Stomach (tissue), 19 donors: ENCODE measurements at places on chromosomes 5 and 9. TPM values are rescaled to one million over a fixed set of nuclear protein-coding genes. Genes with fewer than 3 reads are reported as not detected.

DNA sequence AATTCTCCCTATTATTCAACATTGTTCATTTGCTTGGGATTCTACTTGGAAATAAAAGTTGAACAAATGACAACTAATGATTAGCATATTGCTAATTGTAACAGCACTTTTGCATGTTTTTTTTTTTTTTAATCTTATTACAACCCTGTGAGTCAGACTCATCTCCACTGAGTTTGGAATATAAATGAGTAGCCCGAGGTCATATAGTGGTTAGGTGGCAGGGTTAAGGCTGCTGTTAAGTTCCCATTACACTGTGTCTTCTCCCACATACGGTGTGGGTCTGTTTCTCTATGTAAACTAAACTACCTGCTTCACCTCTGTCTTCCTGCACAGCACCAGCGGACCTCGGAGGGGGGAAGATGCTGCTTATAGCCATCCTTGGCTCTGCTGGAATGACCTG is 92.4 kb downstream of the EQTN start:
- no peak for DNase-seq

GRCh38 chr9:98080326-98080725 is 23.8 kb downstream of the NANS start:
- no peak for DNase-seq

- DNase-seq: peak; percentile 47
Observed at GRCh38 chr5:168578006-168578405, 1.2 kb downstream of the PANK3 start.

DNA sequence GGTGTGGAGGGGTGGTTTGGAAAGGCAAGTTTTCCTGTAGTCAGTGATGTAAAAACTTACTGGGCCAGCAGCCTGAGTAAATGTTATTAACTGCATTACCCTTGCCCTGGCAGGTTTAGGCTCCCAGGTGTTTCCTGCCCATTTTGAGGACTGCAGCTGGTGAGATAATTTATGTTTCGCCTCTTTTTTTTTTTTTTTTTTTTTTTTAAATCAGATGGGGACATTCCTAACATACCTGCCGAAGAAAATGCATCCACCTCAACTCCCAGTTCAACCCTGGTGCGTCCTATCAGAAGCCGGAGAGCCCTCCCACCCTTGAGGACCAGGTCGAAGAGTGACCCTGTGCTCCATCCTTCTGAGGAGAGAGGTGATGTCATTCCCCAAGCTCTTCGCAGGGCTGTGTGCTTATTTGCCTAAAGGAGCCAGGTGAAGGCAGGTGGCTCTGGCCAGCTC is 60.6 kb downstream of the ENTREP1 start:
- peak; percentile 42 for DNase-seq

- DNase-seq: no peak
Observed at GRCh38 chr5:109688630-109688969, 1.1 kb upstream of the MAN2A1 start.

GRCh38 chr9:111023128-111023527 is 15.1 kb downstream of the LPAR1 start:
- DNase-seq: no peak

- no peak for DNase-seq
Observed at GRCh38 chr5:107011605-107012004, 659.1 kb downstream of the EFNA5 start.

GRCh38 chr5:179184521-179185050 is 124.4 kb downstream of the ZNF354C start:
- no peak for DNase-seq

- DNase-seq: no peak
Observed at GRCh38 chr5:79168031-79168430, 56.4 kb downstream of the BHMT start.

DNA sequence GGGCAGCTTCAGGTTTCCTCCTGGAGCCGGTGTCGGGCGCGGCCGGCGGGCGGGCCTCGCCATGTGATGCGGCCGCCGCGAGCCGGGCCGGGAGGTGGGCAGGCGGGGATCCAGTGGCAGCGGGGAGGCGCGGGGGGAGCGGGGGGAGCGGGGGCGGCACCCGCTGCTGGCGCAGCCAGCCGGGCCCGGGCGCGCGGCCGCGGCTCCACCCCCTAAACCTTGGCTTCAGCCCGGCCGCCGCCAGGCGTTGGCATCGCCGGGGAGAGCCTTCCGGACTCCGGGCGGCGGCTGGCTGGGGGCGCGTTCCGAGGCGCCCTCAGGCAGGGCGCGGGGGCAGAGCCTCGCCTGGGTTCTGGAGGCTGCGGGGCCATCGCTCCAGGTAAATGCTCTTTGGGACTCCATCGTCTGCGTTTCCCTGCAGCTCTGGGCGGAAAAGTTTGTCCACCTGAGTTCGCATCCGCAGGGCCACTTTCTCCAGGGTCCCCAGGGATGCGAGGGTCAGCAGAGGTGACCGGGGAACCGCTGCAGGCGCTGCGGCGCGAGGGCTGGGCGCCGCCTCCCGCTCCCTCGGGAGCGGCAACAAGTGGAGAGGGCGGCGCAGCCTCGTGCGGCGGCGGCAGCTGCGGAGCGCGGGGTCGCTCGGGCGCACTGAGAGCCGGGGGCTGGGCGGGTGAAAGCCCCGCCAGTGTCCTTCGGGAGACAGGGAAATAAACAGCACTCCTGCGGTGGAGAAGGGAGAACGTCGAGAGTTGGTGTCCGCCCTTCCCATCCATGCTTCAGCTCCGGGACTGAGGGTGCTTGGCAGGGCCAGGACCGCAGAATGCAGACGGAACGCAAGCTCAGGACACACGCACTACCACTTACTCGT is at the start of gene ARHGEF28:
Gene ARHGEF28, plus strand, starts transcription at position 253 of the 868 bp plus-strand sequence. CDS start 58,656 bp downstream, outside the sequence.
- peak; percentile 87 for DNase-seq

DNA sequence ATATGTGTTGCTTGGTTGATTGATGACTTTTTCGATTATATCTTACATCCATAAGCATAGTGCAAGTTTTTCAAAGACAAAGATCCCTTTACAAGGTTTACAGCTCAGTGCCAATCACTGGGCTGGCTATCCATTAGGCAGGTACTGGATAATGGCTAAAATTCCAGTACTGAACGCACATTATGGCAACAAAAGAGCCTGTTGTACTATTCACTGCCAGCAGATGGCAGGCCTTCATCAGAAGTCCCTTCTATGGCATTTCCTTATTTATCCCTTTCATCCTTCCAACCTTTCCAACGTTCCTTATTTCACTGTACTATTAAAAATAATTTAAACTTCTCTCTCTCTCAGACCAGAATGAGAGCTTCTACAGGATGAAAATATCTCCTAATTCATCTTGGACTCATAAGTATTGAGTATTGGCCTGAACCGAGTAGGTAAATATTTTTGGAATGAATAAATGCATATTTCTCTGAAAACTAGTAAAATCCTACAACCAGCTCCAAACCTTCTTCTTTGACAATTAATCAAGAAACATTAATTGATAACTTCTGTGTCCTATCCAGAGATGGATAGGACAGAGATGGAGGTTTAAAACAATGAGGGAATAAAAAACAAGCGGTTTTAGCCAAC is 6.7 kb upstream of the WNT8A start:
- peak; percentile 83 for DNase-seq

GRCh38 chr5:130277522-130277921 is 373.3 kb downstream of the CHSY3 start:
- DNase-seq: no peak

GRCh38 chr5:68285851-68286611 is 70.5 kb downstream of the PIK3R1 start:
- no peak for DNase-seq

DNA sequence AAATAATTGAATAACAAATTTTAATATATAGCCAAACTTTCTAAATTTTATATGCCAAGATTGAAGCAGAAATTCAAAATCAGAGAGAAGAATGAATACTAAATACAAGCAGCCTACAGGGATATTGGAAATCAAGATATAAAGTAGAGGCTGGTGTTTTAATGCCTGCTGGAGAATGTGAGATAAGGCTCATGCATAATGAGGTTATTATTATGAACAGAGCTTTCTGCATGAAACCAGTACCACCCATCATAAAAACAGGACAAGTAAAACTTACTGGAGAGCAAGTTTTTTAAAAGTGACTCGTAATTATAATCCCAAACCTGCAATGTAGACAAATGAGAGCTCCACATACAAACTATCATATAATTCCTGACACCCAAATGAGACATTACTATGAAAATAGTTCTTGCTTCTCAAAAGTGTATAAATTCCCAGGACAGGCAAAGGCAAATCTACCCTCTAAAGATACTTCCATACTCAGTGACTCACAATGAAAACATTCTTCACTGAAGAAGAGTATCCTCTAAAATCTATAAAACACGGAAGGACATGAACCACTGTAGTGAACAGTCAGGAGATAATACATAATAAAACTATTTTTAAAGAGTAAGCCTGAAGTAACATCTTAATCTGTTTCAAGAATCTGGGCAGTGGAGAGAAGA is 532.0 kb upstream of the GRAMD2B start:
- DNase-seq: no peak

GRCh38 chr5:171825051-171825450 is 39.4 kb downstream of the SMIM23 start:
- no peak for DNase-seq

- no peak for DNase-seq
Observed at GRCh38 chr5:100731768-100732167, 171.3 kb downstream of the ST8SIA4 start.

- no peak for DNase-seq
Observed at GRCh38 chr5:180583738-180584137, 7.6 kb downstream of the SCGB3A1 start.

GRCh38 chr9:102841376-102841775 is 153.8 kb upstream of the CYLC2 start:
- DNase-seq: no peak

DNA sequence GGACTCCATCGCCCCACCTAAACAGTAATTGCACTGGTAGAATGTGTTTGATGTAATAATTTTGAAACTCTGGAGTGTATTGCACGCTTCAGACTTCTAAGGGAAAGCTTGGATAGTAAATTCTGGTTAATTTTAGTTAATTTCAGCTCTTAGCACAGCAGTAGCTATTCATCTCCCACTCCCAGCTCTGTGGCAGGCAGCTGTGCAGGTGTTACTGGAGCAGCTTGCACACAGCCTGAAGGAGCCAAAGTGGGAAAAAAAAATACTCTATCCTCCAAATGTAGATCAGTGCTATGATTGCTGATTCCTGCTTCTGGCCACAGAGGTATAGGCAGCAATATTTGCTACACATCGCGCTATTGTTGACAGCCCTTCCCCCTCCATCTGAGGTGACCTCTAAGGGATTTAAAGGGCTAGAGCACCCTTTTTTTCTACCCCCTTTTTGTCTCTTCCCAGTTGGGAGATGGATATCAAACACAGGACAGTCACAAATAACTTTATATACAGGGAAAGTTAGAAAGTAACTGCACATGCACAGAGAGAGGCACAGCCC is 97.4 kb downstream of the KCTD16 start:
- DNase-seq: no peak

DNA sequence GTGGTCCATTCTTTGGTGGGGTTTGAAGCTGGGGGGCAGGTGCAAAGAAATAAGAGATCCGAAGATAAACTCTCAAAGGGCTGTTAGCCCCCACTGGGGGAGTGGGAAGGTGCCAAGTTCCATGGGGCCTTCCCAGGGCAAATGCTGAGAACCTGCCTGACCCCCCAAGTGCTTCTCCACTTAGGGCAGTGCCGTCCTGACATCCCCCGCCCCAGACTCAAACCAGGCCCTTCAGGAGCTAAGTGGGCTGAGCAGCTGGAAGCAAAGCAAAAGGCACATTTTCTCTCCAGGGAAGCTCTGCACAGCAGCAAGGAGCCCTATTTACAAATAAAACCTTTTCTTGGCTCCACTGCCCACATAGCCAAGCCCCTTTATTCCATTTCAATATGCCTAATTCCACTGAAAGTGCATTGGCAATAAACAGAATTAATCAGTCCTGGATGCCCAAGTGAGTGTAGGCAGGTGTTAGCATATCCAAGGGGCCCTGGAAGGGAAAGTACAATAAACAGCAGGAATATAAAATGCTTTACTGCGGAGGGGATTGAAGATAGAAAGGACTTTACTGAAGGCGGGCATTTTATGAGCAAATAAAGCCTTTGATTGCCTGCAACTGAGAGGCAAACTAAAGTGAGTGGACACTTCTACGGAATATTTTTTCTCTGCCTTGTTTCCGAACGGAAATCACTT is 44.6 kb downstream of the WHRN start:
- no peak for DNase-seq

- no peak for DNase-seq
Observed at GRCh38 chr5:16886366-16886736, 49.7 kb downstream of the MYO10 start.

DNA sequence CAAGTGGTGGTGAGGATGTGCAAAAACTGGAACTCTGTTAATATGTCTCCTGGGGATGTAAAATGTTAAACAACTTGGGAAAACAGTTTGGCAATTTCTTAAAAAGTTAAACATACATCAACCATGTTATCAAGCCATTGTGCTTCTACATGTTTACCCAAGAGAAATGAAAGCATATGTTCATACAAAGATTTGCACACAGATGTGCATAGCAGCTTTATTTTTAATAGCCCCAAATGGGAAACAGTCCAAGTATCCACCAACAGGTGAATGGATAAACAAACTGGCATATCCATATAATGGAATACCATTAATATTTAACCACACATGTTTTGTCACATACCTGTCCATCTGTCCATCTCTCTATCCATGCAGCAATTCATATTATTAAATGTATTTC is 6.2 kb downstream of the VPS13A start:
- DNase-seq: no peak

GRCh38 chr9:96567203-96567700 is 52.4 kb downstream of the CDC14B start:
- no peak for DNase-seq

Gene GAS1
- total RNA-seq: 103 TPM

Gene PCDHGC4
- total RNA-seq: not detected

Gene TRAF1
- total RNA-seq: 2.8 TPM

Gene CACFD1
- total RNA-seq: 70.1 TPM

Gene BHMT
- total RNA-seq: not detected

Gene KCNV2
- total RNA-seq: not detected

Gene PAPPA
- 7.1 TPM for total RNA-seq

Gene SPINK4
- total RNA-seq: 29.5 TPM

Gene USP20
- 52.1 TPM for total RNA-seq

Gene FNBP1
- total RNA-seq: 129 TPM

Gene PFN3
- not detected for total RNA-seq

Gene SRD5A1
- 7.7 TPM for total RNA-seq
